ENCODE measurements at places on chromosomes 7 and 10. TPM values are rescaled to one million over a fixed set of nuclear protein-coding genes. Genes with fewer than 3 reads are reported as not detected.

GRCh38 chr7:55478700-55479099, 93.6 kb downstream of the VOPP1 start:
- no peak for DNase-seq

GRCh38 chr10:126004752-126005151, 108.4 kb downstream of the FANK1 start:
- DNase-seq: no peak

GRCh38 chr10:101670635-101671034, 24.3 kb downstream of the FBXW4 start:
- DNase-seq: no peak

DNA sequence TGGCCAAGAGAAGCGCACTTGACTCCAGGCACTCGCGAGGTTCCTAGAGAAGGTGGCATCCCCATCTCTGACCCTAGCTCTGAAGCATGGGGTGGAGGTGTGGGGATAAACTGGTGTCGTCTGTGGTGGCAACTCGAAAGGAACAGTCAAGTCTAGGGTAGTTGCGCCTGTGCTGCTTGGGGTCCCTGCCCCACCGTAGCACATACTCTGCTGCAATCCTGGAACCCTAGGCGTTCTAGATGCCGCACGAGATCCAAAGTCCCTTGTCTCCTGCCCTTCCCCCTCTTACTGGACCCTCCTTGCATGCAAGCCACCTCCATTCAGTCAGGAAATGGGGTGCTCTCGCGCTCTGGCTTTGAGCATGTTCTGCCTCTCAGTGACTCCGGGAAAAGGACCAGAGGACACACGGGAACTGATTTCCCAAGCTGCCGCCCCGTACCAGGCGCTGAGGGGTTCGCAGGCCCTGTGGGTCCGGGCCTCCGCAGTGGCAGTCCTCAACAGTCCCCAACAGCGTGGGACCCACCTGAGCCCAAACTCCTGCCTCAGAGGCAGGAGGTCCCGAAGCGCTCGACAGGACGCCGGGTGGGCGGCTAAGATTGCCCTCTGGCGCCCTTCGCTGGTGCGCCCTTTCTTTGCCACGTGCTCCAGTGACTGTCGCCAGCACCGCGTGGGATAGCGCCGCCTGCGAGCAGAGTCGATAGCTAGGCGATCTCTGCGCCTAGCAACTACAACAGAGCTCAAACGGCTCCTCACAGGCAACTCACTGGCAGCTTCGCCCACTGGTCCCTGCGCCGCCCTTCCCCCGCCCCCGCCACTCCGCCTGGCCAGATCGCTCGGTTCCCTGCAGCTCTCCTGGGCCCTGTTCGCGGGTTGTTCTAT, 452.0 kb downstream of the REEP3 start:
- no peak for DNase-seq

GRCh38 chr10:108454224-108454623, 1289.7 kb upstream of the SORCS1 start:
- DNase-seq: no peak

The PNLIP gene
- not detected for total RNA-seq

The REEP3 gene
- 25.4 TPM for total RNA-seq

The AKR1C2 gene
- total RNA-seq: 138 TPM
